Thymus (tissue), 14 donors: ENCODE measurements at places on chromosomes 7 and 10. TPM values are rescaled to one million over a fixed set of nuclear protein-coding genes. Genes with fewer than 3 reads are reported as not detected.

GRCh38 chr7:96949766-96950165 is 55.6 kb upstream of the DLX6 start:
- no peak for DNase-seq

KLHL7 gene
- polyA plus RNA-seq = 20.9 TPM

GRCh38 chr7:132646052-132646451 is 69.8 kb upstream of the PLXNA4 start:
- DNase-seq = no peak

- no peak for DNase-seq
Measured at GRCh38 chr7:45570797-45571196, 3.4 kb upstream of the ADCY1 start.

DNA sequence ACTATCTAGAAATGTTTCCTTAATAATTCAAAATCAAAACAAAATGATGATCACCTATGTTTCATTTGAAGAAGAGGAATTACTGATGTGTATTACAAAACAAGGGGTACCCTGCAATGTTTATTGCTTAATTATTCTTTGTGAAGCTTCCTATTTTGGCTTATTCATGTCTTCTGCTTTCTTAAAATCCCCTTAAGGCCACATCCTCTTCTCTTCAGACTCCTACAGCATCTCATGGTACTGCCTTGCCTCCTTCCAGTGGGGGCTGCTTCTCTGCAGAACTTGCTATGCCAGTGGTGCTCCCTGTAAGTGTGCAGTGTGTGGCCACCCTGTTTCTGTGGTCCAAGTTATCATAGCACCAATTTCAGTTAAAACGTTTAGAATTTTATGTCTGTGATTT is 35.0 kb downstream of the CCDC146 start:
- DNase-seq = no peak

DNA sequence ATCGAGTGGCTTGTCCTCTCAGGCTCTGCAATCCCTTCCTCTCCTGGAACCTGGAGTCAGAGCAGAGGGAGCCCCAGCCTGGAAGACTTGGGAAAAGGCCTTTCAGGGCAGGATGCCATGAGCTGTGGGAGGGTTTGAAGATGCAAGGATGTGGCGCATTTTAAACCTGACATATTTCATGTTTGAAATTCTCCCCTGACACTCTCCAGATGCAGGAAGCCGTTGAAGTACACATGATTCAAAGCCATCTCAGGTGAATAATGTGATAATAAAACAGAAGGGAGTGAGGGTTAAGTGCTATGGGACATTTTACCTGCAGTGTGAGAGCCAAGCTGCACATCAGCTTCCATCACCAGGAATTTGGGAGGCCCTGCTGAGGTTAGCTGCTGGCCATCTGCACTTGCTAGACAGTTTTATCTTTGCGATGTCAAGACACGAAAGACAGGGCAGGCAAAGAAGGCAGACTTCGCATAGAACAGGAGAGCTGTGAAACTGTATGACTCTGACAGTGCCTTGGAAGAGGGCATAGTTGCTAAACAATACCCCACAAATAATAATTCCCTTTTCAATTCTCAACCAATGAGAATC is 159.1 kb upstream of the GDF10 start:
- DNase-seq = no peak

DNA sequence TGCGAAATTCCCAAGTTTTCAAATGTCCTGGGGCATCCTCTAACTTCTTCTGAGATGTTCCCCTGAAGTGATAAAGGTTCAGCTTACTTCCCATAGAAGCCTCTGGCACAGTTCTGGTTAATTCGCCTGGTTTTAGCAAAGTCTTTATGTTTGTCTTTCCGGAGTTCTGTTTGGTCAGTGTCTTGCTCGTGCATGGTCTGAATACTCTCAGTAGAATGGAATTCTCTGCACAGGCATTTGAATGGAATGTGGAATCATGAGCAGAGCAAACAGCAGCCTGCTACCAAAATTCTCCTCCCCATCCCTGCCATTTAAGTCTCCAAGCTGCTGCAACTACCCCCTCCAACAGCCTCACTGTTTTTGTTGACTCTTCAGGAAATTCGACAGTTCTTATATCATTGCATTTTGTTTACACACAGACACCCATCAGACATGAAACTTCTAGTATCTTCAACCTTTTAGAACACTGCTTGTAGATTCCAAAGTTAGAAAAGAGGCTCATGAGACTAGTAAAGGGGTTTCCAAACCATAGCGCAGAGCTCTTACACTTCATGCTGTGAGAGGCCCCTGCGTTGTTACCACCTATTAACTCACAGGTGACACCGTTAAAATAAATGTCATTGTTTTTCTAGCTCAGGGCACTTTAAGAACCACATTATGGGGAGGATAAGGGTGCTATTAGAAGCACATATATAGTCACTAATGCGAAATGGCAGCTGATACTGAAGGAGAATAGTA is 129.7 kb downstream of the PLCE1 start:
- DNase-seq = no peak

ZC3HAV1L gene
- polyA plus RNA-seq = 0.50 TPM

CPA4 gene
- 0.96 TPM for polyA plus RNA-seq

DNA sequence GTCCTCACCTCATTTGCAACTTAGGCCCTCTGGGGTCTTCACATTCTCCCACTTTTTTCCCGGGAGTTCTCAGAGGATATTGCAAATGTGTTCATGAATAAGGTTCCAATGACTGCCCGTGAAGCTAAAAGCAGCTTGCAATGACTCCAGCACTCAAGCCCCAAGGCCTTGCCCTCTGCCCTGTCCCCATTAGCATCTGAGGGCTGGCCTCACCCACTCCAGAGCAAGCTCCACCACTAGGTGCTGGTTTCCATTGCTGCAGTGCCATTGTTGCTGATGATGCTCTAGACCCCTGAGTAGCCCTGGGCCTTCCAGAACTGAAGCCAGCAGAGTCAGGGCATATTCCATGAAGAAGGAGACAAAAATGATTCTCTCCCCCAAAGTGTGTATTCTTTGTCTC is 236.8 kb downstream of the DYNC1I1 start:
- no peak for DNase-seq

DNA sequence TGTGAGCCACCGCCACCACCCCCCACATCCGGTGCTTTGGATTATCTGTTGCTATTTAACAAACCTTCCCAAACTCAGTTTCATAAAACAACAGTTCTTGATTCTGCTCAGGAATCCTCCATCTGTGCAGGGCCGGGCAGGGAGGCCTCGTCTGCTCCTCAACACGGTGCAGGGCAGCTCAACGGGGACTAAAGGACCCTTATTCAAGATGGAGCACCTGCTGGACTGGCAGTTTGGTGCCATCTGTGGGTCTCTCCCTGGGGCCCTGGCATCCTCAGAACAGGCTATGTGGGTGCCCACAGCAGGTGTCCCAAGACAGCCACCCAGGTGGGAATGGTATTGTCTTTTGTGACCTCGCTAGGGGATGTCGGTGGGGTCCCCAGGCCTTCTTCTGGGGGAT is 31.0 kb upstream of the ELFN1 start:
- DNase-seq = no peak

DNA sequence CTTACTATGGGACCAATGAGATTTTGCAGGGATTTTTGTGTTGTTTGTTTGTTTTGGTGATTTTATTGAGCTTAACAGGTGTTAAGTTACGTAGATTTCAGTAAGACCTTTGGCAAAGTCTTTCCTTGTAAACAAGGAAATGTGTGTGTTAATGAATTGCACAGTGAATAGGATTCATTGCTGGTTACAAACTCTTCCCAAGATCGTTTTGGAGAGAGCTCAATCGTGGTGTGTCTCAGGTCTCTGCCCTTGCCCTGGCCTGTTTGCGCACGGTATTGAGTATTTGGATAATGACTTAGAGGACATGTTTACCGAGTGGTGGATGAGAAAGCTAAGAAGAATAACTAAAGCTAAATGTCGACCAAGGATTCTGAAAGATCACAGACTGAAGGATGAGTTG is 41.9 kb downstream of the PRPF18 start:
- no peak for DNase-seq

TFEC gene
- 5.8 TPM for polyA plus RNA-seq

- DNase-seq = no peak
Measured at GRCh38 chr7:126780993-126781392, 471.7 kb downstream of the GRM8 start.

- DNase-seq = no peak
Measured at GRCh38 chr10:84237199-84238051, 3.9 kb downstream of the LRIT1 start.

TBATA gene
- polyA plus RNA-seq = 42.1 TPM

MYPN gene
- 0.11 TPM for polyA plus RNA-seq

DNA sequence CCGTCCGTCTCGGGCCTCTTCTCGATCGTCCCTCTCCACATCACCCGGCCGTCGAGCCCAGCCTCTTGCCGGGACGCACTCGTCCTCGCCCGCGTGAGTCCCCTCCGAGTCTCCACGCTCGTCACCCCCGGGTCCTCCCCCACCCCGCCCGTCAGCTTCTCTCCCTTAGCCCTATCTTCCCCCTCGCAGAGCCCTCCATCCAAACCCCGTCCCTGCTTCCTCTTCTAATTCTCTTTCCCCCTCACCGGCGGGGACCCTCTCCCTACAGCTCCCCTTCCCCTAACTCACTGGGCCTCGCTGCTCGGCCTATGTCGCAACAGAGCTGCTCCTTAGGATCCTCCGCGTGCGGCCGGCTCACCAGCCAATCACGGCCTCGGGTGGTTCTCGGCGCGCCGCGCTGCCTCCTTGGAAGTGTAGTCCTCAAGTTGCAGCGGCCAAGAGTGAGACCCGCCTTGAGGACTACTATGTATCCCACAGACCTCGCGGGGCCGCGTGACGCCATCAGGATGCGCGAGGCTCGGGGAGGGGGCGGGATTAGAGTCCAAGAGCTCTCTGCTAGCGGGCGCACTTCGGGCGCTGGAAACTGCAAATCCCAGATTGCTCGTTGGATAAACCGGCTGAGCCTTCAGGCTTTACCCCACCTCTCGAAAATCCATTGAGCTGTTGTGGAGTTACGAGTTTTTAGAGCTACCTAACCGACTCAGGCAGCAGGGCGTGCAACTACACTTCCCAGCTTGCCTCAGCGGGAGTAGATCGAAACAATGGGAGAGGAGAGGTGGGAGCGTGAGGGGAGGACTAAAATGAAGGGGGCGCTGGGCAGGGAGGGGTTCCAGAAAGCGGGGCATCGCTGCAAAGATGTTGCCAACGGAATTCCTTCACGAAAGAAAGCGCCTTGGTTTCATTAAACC is at the start of gene ABCF2:
Gene ABCF2, minus strand, starts transcription at position 331 of the 908 bp plus-strand sequence. CDS start 747 bp downstream, outside the sequence.
- peak; percentile 96 for DNase-seq

LIPK gene
- polyA plus RNA-seq = 1.5 TPM

GRCh38 chr7:13069841-13070240 is 382.4 kb downstream of the ARL4A start:
- DNase-seq = no peak

ATOH7 gene
- 0.16 TPM for polyA plus RNA-seq

GRCh38 chr10:35843524-35844181 is 201.6 kb upstream of the FZD8 start:
- no peak for DNase-seq

DNA sequence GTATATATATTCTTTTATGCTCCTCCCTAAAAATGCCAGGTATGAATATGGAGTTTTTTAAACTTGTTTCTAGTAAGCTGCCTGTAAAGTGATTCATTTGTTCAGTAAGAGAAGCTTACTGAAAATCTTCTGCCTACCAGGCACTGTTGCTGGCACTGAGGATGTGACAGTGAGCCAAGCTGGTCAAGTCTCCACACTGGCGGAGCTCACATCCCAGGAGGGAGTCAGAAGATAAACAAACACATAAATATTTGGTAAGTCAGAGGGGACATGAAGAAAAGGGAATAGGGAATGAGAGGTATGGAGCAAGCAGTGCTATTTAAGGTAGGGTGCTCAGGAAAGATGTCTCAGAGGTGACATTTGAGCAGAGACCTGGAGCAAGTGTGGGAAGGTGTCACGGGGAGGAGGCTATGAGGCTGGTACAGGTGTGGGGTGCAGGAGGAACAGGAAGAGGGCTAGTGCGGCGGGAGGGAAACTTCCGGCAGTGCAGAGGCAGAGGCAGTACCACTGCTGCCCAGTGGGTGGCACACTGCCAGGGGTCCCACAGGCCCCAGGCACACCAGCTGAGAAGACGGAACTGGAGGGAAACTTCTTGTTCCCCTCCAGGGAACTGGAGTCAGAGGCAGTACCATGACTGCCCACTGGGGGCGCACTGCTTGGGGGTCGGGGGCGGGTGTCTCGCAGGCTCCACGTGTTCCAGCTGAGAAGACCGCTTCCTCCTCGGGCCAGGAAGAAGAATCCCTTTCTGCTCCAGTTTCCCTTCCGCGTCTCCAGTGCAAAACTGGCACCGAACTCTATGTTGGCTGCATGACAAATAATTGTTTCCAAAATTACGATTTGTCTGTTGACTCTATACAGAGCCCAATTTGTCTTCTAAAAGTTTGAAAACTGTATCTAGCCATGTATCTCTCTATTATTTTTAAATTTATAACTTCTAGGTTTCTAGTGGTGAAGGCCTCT is 161.0 kb downstream of the TEX36 start:
- DNase-seq = no peak

HTR5A gene
- polyA plus RNA-seq = 2.6 TPM

LDB3 gene
- 2.9 TPM for polyA plus RNA-seq

GRCh38 chr10:107238275-107238674 is 73.8 kb upstream of the SORCS1 start:
- no peak for DNase-seq

- DNase-seq = no peak
Measured at GRCh38 chr10:125797994-125798662, 22.5 kb upstream of the MMP21 start.

- DNase-seq = no peak
Measured at GRCh38 chr7:44639671-44640321, 33.4 kb downstream of the OGDH start.

GRCh38 chr10:101485681-101486554 is 102.1 kb downstream of the POLL start:
- DNase-seq = no peak
